ENCODE measurements at places on chromosomes 2 and 18.

DNA sequence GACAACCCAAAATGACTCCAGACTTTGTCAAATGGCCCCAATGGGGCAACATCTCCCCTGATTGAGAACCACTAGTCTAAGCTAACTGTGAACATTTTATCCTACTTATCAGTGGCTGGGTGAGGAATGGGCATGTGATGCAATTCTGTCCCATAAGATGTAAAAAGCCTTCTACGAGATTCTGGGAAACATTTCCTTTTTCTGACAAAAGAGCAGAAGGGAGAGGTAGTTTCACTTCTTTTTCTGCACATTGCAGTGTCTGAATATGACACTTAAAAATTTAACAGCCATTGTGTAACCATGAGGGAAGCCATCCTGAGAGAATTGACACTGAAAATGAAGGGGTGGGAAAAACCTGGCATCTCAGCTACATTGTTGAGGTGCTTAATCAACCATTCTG lies 17.3 kb upstream of the MARCHF4 start:
- no peak for DNase-seq

GRCh38 chr18:32308493-32309120 lies 118.8 kb downstream of the MEP1B start:
- no peak for DNase-seq

- DNase-seq: no peak
Measured at GRCh38 chr18:50422286-50422898, 47.5 kb downstream of the SKA1 start.

- DNase-seq: no peak
Measured at GRCh38 chr18:61335684-61336555, 2.7 kb downstream of the CDH20 start.

DNA sequence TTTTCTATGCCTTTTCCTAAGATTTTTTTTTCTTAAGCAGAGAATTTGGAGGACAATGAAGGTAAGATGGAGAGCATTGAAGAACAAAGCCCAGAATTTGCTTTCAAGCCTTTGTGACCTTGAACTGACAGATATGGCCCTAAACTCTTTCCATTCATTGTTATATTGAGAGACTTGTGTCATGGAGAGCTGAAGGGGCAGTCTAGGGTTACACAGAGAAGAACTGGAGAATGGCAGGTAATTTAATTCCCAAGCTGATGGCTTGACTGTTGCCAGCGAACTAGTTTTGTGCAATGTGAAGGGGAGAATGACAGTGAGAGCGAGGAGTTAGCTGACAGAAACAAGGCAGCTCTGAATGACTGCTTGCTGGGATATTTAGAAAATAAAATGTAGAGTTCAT lies 1344.2 kb downstream of the LRP1B start:
- DNase-seq: no peak

Measured in HuH-7 (cell line).